ENCODE measurements at places on chromosomes 3 and 15.

DNA sequence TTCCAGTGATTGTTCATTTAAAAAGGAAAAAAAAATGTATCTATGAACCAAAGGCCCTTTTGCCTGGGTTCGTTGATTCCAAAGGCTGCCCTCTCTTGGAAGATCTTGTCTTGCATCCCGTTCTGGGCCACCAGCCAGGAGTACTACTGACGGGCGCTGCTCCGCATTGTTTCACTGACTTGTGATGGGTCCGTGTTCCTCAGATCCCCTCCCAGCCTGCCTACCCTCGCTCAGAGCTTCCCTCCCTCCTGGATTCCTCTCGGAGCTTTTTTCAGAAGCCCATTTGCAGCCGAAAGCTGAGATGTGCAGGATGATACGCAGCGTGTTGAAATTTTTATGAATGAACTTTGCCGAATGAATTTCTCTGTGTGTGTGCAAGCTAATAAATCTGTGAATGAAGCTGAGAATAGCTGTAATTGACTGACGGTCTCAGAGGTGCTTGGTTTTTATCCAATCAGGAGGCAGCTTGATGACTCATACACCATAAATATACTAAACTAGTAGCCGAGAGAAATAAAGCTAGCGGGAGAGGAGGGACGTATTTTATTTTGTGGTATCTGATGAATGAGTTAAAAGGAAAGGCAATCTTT, at the start of gene SHC4:
SHC4 (minus strand) TSS at position 396 of the 590 bp plus-strand sequence. CDS start 904 bp downstream, outside the sequence.
- no peak for DNase-seq

- DNase-seq, result no peak
These were observed 182.2 kb downstream of the UBE2E2 start for GRCh38 chr3:23385327-23385726.

DNA sequence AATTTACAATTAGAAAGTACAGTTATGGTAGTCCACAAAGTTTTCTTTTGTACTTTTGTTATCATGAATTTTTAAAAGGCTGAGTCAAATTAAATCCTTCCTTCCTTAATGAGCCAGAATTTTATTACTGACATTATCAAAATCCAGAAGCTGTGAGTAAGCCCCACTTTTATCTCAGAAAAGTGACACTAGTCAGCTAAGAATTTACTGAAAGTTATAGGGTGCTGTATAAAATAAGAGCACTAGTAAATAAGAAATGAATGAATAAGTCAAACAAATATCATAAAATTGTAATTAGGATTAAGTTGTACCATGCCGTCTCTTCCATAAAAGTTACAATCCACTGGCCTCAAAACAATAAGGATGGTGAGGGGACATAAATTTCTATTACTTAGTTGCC, 15.3 kb downstream of the PLOD2 start:
- DNase-seq, result no peak

DNA sequence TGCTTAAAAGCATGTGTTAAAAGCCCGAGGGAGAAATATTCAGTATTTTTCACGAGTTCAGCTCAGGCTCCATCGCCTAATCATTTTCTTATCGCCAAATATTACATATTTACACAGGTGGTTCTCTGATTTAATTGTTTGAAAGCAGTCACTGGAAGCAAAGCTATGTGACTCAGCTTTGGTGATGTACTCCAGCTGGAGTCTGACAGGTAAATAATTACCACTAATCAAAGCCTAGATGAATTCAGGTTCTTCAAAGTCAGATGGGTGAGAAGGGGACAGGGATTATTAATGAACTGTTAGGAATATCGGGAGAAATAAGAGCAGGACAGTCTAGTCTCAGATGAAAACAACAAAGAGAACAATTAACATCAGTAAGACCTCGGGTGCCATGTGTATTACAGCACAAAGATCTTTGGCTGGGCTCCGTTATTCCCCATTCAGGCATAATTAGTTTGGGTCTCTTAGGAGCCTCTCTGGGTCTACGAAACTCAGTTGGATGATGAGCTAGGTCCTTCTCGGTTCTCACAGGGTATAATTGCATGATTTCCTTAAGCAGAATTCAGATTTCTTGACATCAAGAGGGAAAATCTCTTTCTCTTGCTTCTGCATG, 331.7 kb upstream of the ADAMTS9 start:
- DNase-seq, result no peak

- DNase-seq, result no peak
These were observed 17.0 kb upstream of the ANO10 start for GRCh38 chr3:43638594-43639447.

DNA sequence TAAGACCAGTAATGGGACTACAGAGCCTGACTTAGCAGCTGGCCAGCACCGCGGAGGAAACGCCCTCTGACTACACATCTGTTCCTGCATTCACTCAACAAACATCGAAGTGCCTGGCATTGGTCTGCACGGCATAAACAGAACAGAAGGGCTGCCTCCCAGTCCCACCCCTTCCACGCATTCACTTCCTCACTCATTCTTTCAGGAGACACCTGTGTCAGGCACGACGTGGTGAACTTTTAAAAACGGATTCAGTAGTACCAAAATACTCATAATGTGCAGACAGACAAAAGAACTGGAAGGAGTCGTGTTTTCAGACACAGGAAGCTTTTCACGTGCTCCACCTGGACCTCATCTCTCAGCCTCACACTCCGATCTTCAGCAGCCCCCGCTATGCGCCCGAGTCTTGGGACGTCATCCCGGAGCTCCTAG, 123.3 kb downstream of the XXYLT1 start:
- DNase-seq, result no peak

GRCh38 chr15:43270676-43271306, 4.1 kb upstream of the TGM5 start:
- no peak for DNase-seq

- no peak for DNase-seq
These were observed 50.2 kb downstream of the HERC2 start for GRCh38 chr15:28271697-28272260.
